ENCODE measurements at places on chromosomes 11 and 22. TPM values are rescaled to one million over a fixed set of nuclear protein-coding genes. Genes with fewer than 3 reads are reported as not detected.

The SLC15A3 gene
- 1.4 TPM for total RNA-seq

DNA sequence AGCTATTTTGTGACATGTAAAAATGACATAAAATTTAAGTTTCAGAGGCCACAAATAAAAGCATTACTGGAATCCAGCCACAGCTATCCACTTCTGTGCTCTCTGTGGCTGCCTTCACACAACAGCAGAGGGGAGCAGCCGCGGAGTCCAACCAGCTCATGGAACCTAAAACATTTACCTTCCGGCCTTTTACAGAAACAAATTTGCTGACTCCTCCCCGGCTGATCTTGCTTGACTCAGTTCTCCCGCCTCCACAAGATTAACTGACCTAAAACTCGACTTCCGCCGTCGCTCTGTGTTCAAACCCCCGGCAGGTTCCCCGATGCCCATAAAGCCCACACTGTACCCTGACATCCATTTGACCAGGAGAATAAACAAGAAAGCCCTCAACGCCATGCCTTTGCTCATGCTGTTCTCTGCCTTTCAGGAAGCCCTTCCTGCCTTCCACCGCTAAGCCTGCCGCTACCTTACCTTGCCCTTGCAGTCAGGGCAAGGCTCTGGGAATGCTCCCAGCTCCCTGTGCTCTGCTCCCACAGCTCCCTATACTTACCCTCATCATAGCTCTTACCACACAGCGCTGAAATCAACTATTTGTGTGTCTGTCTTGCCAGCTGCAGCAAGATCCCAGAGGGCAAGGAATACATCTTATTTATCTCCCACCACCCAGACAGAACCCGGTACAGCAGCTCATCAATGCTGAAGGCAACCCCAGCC is 35.4 kb downstream of the MICAL3 start:
- DNase-seq, result no peak

DNA sequence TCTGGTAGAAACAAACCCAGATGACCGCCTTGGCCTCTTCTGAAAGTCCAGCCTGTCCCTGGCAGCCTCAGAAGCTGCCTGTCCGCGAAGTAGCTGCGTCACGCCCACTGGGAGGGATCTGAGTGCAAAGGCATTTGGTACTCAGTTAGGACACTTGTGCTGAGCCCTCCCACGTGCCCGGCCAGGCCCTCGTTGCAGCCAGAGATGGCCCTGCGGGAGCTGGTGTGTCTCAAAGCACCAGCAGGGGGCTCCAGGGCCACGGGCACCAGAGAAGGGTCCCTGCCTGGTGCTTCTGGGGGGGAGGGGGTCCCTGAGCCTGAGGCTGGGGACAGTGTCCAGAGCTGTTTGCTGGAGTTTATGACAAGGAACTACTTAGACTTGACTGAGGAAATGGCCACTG is 5.8 kb downstream of the SELENOO start:
- peak; percentile 70 for DNase-seq

DNA sequence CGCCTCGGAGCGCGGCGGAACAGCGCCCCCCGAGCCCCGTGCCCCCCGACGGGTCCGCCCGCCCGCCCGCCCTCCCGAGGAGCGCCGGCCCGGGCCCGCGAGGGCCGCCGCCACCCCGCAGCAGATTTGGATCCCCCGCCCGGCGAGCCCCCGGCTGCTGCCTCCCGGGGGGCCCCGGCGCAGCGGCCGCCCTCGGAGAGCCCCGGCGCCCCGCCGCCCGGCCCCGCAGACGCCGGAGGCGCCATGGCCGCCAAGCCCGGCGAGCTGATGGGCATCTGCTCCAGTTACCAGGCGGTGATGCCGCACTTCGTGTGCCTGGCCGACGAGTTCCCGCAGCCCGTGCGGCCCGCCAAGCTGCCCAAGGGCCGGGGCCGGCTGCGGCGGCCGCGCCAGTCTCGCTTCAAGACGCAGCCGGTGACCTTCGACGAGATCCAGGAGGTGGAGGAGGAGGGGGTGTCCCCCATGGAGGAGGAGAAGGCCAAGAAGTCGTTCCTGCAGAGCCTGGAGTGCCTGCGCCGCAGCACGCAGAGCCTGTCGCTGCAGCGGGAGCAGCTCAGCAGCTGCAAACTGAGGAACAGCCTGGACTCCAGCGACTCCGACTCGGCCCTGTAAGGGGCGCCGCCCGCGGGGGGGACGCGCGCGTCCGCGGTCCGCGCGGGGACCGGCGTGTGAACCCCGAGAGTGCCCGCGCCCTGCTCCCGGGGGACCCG is 380 bp downstream of the C11orf96 start:
- peak; percentile 61 for DNase-seq

The HEPHL1 gene
- not detected for total RNA-seq

All from neural progenitor cell (in vitro differentiated cells).